ENCODE measurements at places on chromosomes 13 and 19.

GRCh38 chr19:42290523-42291434 lies 11.2 kb upstream of the PRR19 start:
- no peak for DNase-seq

GRCh38 chr19:48970923-48971395 lies 5.8 kb downstream of the FTL start:
- DNase-seq = peak; percentile 82

GRCh38 chr19:10835754-10836478 lies at the start of gene TMED1:
TMED1 (minus strand) TSS chr19:10836212; CDS start chr19:10836191, 21 bp downstream.
- DNase-seq = peak; percentile 99

- peak; percentile 56 for DNase-seq
Observed at GRCh38 chr19:50695251-50696093, 24.1 kb downstream of the SHANK1 start.

DNA sequence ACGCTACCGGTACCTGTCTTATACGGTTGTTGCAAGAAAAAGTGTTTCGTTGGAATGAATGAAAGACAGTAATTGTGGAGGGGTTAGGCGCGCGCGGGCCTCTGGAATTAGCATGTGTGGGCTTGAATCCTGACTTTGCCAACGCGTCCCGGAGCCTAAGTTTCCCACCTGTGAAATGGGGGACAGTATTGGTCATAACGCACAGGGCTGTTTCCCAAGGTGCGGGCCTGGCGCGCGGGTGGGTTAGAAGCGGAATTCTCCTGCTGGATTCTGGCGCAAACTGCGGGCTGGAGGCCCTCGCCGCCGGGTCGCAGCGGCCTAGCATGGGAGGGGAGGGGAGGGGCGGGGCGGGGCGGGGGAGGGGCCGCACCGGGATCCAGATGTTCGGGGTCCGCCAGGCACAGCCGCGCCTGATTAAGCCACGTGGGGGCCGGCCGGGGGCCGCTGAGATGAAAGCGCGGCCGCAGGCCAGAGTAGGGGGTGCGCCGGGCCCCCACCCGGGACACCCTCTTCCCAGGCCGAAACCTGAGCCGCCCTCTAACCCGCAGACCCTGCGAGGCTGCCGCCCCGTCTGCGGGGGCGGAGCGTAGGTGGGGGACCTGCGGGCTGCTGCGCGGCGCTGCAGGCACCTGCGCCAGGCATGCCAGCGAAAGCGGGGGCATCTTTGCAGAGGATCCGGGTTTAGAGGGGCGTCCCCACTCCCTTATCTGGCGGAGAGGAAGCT lies 1.2 kb upstream of the TMEM59L start:
- no peak for DNase-seq
